ENCODE measurements at places on chromosomes 2 and 18.

DNA sequence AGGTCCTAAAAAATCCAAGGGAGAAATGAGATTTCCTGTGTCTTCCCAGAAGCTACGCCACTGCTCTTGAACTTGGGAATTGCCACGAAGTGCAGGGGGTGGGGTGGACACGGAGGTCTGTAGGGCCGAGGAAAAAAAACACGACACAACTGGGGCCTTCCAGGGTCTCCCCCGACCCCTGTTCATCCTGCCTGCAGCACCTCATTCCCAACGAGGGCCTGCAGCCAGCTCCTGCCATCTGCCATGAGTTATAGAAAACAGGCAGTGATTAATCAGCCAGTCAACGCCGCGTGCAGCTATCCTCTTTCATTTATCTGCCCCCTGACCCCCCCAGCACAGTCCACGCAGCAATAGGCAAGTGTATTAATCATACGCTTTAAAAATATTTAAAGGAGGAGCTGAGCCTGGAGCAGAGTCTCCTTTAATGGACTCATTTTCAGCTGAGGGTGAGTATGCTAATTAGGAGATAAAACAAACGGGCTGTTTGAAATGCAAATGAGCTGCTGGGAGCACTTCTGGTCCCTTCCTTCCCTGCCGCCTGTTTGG, 209.9 kb downstream of the TFCP2L1 start:
- DNase-seq = no peak

DNA sequence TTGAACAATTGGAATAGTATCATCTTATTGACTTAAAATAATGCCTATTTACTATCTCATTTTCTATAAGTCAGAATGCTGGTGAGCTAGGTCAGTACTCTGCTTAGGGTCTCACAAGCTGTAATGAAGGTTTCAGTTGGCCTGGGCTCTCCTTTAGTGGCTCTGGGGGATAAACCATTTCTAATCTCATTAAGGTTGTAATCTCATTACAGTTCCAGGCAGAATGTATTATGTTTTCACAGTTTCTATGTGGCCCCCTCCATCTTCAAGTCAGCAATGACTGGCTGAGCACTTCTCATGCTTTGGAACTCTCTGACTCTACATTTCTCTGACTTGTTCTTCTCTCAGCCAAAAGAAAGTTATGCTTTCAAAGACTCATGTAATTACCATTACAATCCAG, 163.1 kb downstream of the CCDC178 start:
- no peak for DNase-seq

- no peak for DNase-seq
These were observed 122.5 kb downstream of the STRN start for GRCh38 chr2:36843838-36844237.

DNA sequence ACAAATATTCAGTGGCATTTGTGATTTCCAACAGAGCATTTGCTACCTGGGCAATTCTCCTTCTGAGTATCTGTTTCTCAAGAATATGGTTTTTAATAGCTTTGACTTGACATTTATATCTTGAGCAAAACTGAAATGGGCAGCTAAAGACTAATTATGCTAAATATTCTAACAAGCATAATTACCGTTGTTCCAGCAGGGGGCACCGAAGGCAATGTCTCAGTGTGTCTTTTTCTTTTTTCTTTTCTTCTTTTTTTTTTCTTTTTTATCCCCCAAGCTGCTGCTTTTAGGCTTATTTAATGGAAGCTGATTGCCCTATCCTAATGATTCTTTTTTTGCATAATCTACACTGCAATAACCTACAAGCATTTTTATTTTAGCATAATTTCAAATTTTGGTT, 138.9 kb upstream of the NABP1 start:
- no peak for DNase-seq

DNA sequence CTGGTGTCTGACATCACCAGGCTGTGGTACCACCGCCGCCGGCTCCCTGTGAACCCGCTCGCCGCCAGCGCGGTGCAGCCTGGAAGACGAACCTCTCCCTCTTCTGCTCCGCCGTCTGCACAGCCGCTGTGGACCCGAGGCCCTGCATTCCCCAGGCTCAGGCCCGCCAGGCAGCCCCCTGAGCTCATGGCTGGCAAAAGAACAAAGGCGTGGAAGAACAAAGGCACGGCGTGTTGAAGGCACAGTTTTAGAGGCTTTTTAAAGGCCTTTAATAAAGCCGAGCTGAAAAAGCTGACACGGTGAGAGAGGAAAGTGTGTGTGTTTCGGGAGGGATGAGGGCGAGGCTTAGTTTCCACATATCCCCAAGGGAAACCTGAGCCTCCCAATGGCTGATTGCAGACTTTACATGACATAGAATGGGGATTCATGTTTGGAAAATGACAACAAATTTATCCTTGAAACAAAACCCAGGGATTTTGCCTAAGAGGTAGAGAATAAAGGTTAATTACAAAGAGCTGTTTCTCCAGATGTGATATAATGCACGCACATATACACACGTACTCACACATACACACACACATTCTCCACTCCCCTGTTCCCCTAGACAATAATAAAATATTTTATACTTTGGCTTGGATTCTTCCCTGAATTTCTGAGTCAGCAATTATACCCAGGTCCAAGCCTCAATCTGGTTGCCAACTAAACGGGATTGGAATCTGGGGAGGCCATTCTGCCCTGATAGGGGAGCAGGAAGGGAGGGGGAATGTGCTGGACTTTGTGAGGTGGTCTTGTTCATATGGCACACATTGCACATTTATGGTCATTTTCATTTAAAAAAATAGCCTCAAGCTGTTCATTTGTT, 39.7 kb downstream of the RFX8 start:
- DNase-seq = peak; percentile 31

DNA sequence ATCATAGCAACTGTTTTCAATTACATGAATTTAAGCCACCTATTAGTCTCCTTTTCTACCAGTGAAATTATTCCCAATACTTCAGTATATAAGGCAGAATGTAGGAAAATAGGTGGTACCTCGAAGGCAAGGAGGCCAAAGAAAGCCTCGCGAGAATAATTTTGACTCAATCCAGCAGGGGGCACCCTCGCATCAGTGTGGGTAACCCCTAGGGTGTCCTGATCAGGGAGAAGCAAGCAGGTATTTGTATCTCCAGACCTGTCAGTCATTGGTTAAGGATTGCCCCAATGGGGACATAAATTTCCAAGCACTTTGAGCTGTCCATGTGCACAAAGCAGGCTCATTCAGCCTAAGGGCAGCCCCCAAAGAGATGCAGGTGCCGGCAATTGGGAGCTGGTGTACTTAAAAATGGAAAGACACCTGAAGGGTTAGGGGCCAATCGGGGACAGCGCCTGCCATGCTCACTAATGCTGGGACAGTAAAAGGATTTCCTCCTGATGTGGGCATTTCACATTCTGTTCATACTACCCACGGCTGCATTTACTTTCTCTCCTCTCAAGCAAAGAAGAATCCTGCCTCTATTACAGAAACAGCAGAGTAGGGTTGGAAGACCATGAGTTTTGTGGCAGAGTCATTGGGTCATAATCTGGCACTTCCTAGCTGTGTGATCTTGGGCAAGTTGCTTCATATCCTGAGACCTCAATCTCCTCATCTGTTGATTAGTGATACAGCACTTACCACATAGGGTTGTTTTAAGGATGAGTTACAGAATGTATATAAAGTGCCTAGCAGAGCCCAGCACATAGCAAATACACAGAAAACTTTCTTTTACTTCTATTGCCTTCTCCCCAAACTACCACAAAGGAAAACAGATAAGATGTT, 136.1 kb downstream of the ICOS start:
- no peak for DNase-seq
